Amniotic stem cell (primary cell): ENCODE measurements at places on chromosomes 2 and 18.
A peak's percentile ranks its signal among the peaks of the same experiment; 100 is the strongest.

- DNase-seq: no peak
Measured at GRCh38 chr2:147818741-147819140, 26.1 kb upstream of the ACVR2A start.

DNA sequence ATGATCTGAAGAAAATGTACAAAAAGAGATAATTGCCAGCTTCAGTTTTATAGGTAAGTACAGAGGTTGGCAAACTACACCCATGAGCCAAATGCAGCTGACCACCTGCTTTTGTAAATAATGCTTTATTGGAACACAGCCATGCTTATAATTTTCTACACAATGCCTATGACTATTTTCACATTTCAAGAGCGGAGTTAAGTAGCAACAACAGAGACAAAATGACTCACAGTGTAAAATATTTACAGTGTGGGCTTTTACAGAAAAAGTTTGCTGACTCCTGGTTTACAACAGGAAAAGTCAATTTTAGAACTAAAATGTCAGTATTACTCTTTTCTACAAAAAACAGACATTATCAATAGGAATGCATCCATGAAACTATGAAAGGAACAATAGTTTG, 26.0 kb downstream of the CWC22 start:
- peak; percentile 15 for DNase-seq

DNA sequence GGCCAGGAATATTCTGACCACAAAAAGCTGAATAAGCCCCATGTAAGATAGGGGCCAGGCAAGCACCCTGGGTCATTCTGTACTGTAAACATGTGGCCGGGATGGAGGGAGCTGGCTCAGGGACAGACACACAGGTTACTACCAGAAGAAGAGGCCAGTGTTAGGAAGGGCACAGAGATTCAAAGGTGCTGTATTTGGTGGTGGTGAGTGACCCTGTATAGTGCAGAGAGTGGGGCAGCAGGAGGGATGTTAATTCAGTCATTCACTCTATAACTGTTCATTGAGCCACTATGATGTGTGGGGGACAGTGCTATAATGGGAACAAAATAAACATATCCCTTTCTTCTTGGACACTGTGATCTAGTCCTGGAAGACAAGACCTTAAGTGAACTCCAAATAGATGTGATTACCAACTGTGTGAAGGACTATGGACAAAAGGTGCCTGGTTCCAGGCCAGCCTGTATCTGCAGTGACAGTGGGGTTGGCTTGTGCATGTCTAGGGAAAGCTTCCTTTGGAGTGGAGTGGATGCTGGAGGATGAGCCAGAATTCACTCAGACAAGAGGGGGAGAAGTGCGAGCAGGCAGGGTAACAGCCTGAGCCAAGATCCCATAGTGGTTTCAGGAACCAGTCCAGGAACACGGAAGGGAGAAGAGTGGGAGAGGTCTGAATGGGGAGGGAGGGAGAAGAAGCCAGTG, 8.3 kb downstream of the MOCOS start:
- DNase-seq: no peak

- no peak for DNase-seq
Measured at GRCh38 chr2:96888072-96889011, 18.5 kb upstream of the SEMA4C start.

- no peak for DNase-seq
Measured at GRCh38 chr18:50518787-50519546, 40.9 kb upstream of the MAPK4 start.

- DNase-seq: no peak
Measured at GRCh38 chr2:217065012-217065290, 205.1 kb upstream of the TNP1 start.

GRCh38 chr2:85448461-85449213, 30.1 kb downstream of the SH2D6 start:
- no peak for DNase-seq

GRCh38 chr2:2771721-2772411, 440.8 kb upstream of the MYT1L start:
- DNase-seq: no peak

DNA sequence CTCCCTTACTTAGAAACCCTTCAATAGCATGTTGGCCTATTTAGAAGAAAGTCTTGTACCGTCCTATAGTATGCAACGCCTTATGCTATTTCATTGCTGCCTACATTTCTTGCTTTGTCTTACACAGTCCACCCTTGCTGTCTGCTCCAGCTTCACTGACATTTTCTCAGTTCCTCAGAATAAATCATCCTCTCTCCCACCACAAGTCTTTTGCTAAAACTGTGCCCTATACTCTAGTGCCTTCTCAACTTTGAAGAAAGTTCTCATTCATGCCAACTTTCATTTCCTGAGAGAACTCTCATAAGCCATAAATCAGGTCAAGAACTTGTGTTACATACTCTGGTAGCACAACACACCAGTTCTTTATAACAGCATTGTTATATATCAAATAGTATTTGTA, 54.3 kb upstream of the COL3A1 start:
- DNase-seq: no peak

DNA sequence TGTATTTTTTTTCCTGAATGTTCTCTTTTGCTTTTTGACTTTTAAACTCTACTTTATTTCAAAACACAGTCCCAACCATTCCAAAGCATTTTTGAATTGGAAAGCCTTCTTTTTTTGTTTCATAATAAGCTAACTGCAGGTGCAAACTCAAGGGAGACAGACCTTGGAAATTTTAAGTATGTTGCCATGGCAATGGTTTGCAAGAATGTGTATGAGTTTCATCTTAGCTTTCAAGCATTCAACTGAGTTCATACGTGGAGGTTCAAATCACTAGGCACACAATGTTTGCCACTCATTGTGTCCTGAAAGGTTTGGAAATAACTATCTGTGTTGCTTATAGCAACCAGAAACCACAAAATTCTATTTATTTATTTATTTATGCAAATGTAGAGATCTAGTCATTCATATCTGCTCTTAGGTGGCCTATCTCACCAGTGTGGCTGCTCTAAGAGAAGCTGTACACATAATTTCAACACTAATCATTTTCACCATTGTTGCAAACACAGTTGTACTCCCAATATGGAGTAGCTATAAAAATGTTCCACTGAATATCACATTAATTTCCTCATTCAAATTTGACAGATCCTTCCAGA, 805.7 kb upstream of the FSHR start:
- no peak for DNase-seq

- peak; percentile 91 for DNase-seq
Measured at GRCh38 chr18:50374753-50375391, at the start of gene SKA1. SKA1 (plus strand) TSS chr18:50375046; CDS start chr18:50375831, 785 bp downstream.

DNA sequence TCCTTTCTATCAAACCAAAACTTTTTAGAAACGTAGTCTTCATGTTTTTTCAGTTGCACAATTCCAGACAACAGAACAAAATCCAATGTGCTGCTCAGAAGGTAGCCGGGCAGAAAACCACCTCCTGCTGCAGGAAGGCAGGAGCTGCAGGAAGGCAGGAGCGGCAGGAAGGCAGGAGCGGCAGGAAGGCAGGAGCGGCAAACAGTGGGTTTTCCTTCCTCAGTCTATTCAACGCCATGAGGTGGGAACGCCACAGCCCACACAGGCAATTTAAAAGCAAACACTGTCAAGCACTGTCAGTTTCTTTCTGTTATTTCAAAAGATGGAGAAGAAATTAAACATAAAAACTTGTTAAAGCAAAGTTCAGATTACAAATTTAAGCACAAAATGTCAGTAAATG, 601.2 kb upstream of the SALL3 start:
- no peak for DNase-seq

- DNase-seq: no peak
Measured at GRCh38 chr18:57801325-57801724, 1.8 kb downstream of the ATP8B1 start.

DNA sequence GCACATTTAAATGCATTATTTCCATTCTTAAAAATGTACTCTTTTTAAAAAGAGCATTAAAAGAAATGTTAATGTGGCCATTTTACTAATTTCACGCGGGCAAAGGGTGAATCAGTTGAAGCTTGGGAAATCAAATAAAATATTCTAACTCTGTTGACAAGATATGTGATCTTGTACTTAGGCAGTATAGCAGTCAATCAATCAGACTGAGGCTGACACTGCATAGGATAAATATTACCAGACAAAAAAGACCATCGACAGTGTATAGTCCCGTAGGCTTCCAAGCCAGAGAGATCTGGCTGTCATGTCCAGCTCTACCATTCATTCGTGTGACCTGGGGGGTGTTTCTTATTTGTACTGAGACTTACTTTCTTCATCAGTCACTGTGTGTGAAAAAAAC, 39.8 kb upstream of the CCDC68 start:
- no peak for DNase-seq

GRCh38 chr2:3641841-3642421, 16.1 kb upstream of the ALLC start:
- no peak for DNase-seq

- no peak for DNase-seq
Measured at GRCh38 chr2:126302043-126302442, 353.9 kb upstream of the GYPC start.

DNA sequence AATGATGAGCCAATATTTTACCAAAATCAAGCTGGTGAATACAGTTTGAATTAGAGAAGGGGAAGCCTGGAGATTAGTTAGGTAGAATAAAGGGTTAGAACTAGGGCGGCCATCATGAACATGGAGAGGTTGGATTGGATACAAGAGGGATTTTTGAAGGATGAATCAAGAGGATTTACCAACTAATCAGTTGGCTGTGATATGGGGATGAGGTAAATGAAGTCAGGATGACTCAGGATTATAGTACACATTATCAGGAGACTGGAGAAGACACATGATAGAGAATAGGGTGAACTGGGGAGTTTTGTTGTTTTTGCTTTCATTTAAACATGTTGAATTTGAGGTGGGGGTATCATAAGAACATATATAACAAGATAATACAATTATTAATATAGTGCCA, 73.8 kb upstream of the PROKR1 start:
- DNase-seq: no peak

DNA sequence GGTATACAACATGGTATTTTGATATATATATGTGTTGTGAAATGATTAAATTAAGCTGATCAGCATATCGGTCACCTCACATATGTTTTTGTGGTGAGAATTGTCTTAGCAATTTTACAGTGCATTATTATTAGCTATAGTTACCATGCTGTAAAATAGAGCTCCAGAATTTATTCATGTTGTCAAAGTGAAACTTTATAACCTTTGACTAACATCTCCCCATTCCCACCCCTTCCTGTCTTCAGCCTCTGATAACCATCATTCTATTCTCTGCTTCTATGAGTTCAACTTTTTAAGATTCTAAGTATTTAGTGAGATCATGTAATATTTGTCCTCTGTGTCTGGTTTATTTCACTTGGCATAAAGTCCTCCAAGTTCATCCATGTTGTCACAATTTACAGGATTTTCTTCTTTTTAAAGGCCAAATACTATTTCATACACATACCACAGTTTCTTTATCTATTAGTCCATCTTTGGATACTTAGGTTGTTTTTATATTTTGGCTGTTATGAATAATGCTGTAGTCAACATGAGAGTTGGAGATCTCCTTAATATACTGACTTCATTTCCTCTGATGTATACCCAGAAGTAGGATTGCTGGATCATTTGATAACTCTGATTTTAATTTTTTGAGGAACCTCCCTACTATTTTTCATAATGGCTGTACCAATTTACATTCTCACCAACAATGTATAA, 30.3 kb downstream of the NCOA1 start:
- DNase-seq: no peak

DNA sequence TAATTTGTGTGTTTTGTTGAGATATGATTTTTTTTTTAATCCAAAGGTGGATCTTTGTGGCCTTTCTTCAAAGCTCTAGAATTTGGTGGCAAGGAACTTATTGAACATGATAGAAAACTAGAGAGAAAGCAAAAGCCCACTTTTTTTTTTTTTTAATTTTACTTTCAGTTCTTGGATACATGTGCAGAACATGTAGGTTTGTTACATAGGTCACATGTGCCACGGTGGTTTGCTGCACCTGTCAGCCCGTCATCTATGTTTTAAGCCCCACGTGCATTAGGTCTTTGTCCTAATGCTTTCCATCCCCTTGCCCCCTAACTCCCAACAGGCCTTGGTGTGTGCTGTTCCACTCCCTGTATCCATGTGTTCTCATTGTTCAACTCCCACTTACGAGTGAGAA, 135.9 kb downstream of the RHBDD1 start:
- DNase-seq: no peak

DNA sequence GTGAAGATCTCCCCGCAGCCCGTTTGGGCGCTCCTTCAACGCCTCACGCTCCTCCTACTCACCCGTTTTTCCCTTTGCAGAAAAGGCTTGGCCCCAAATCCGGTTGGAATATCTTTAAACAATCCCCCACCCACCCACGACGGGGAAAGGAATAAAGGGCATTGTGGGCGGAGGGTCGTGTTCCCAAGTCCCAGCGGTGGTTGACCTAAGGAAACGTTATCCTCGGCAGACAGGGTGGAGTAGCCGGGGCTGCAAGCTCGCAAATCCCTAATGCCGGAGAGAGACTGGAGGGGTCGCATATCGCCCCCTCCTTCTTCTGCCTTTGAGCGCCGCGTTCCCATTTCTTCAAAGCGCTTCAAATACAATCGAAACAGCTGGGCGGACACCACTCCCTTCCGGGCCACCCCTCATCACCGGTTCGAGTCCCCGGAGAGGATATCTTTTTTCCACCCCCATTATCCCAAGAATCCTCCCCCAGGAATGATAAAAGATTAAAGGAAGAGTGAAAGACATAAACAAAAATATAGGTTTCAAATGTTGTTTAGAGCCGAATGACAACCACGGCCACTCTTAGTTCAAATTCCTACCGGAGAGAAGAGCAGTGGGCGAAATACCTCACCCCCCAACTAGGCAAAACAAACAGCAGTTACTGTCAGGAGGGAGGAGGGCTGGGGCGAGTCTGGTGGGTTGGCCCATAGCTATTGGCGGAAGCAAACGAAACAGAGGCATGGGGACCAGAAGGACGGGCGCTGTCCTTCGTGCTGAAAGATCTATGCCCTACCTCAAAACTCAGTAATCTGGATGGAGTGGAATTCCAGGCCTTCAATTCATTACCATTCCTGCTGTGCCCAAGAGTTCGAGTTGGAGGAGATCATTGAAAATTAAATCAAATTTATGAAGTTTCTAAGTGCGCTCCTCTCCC, 2.8 kb upstream of the GAD1 start:
- DNase-seq: no peak

- DNase-seq: no peak
Measured at GRCh38 chr2:69147841-69148533, 135.0 kb downstream of the ANTXR1 start.

DNA sequence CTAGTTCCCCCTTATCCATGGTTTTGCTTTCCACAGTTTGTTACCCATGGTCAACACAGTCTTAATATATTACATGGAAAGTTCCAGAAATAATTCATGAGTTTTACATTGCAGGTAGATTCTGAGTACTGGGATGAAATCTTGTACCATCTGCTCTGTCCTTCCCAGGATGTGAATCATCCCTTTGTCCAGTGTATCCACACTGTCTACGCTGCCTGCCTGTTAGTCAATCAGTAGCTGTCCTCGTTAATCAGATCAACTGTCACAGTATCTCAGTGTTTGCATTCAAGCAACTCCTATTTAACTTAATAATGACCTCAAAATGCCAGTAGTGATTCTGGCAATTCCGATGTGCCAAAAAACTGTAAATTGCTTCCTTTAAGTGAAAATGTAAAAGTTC, 76.3 kb downstream of the DYNC1I2 start:
- no peak for DNase-seq

DNA sequence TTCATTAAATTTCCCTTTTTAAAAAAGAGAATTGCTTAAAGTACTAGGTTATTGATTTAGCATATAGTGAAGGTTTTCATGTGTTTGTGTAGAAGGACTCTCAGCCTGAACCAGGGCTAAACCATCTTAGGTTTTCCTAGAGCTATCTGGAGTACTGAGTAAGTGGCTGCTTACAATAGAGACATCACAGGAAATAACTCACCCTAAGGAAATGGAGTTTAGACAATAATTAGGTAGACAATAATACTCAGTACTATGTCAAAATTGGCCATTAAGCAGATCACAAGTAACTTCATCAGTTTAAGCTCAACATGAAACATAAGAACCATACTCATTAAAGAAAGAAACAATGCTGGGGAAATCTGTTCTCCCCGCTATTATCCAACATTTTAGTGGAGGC, 240.0 kb downstream of the RND3 start:
- no peak for DNase-seq
